COR-L47 (cell line): ENCODE measurements at places on chromosomes 7 and 10.

DNA sequence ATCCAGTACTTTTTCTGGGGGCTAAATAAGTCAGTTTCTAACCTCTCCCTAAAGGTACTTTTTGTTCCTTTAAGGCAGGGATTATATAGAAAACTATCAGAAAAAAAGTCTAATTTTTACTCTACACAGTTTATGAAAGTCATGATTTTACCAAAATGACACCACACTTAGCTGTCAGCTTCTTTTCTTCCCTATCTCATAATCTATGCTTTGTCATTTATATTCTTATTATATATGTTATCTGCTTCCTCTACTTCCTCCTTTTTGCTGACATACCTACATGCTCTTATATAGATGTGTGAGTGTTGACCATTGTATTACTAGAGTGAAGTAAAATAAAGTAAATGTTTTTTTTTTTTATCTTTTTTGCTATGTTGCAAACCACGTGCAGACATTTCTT is 203.9 kb upstream of the CHRM2 start:
- DNase-seq, result no peak

DNA sequence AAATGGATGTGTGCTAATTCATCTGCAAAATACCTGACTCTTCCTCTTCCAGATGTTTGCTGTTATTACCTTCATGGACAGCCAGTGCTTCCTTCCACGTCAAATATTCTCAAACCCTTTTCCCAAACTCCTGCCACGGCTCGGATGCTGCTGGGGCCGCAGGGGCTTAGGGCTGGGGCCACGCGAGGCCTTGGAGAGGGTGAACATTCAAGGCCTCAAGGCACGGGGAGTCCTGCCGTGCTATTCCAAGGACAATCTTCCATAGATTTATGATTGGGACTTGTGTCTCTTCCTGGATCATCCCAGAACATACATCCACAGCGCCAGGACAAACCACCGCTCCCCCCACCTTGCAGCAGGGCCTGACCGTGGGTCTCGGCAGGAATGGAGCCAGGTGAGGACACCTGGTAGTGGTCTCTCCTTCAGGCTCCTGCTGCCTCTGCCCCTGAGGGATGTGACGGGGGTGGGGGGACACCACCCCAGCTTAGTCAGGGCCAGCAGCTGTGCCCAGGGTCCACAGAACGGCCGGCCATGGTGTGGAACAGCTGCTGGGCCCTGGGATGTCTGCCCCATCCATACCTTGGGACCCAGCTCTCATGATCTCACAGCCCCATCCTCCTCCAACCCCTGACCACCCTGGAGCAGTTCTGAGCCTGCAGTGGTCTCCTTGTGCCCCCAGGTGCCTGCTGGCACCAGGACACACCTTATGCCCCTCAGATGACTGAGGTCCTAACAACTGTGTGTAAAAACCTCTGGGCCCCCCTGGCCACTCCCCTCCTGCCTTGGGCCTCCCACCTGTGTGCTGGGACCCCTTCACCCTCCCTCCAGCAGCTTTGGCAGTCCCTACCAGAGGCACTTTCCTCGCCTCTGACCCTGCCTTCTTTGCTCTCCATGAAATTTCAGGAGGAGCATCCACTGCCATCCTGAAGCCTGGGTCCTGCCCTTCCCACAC is 16.7 kb downstream of the VIPR2 start:
- DNase-seq, result no peak

GRCh38 chr7:16708511-16708910 is 45.0 kb upstream of the TSPAN13 start:
- no peak for DNase-seq

- no peak for DNase-seq
These were observed 11.3 kb downstream of the MTG1 start for GRCh38 chr10:133405272-133405671.

GRCh38 chr10:101644002-101644401 is 51.0 kb downstream of the FBXW4 start:
- peak; percentile 60 for DNase-seq

- DNase-seq, result no peak
These were observed 1125.7 kb downstream of the XPNPEP1 start for GRCh38 chr10:108797573-108797972.

GRCh38 chr10:33041783-33042437 is 83.9 kb upstream of the ITGB1 start:
- DNase-seq, result no peak

DNA sequence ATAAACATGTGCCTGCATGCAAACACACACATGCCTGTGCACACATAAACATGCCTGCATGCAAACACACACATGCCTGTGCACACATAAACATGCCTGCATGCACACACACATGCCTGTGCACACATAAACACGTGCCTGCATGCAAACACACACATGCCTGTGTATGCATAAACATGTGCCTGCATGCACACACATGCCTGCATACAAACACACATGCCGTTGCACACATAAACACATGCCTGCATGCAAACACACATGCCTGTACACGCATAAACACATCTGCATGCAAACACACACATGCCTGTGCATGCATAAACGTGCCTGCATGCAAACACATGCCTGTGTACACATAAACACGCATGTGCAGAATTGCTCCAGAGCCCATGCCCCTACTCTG is 22.4 kb downstream of the NKX6-2 start:
- no peak for DNase-seq

DNA sequence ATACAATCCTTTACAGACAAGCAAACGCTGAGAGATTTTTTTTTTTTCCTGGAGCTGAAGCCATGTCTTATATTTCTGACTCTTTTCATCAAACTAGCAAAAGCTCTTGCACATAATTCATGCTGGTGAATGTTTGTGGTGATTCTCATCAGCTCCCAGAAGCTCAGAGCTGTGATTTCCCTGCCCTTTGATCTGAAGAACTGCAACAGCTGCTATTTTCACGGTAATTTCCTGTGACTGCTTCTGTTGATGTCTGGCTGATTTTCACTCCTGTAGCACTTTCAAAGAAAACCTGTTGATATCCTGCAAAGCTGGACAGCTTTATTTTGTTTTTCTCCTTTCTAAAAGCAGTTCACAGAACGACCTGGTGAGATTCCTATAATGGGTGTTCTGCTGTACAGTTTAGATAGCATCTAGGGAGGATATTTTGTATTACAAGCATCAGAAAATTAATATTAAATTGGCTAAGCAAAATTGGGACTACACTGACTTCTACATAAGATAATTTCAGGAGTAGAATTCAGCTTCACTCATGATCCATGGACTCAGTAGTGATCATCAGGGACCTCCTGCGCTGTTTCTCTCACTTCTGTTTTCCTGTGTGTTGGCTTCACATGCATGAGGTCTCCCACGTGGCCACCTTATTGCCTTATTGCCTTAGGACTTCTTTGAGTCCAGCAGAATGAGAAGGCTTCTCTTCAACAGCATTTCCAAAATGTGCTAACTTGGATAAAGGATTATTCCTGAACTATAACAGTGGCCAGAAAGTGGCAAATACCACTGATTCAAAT is 1111.6 kb upstream of the SORCS1 start:
- DNase-seq, result no peak

- no peak for DNase-seq
These were observed 64.5 kb downstream of the PDIA4 start for GRCh38 chr7:148963583-148964482.

DNA sequence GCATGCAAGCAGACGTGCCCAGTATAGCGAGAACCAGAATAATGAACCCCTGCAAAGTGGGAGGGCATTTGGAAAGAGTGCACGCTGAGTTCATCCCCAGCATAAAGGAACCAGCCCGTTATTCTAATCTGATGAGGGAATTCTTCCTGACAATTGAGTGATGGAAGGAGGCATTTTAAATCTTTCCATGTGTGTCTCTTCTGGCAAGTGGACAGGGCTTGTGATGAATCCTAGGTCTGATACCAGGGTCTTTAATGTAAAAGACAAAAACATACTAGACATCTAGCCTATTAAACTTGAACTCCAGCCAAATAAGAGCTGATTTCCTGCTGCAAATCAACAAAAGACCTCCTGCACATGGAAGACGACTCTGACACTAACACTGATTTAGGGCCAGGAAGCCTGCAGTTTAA is 301.2 kb downstream of the DPP6 start:
- DNase-seq, result peak; percentile 57

DNA sequence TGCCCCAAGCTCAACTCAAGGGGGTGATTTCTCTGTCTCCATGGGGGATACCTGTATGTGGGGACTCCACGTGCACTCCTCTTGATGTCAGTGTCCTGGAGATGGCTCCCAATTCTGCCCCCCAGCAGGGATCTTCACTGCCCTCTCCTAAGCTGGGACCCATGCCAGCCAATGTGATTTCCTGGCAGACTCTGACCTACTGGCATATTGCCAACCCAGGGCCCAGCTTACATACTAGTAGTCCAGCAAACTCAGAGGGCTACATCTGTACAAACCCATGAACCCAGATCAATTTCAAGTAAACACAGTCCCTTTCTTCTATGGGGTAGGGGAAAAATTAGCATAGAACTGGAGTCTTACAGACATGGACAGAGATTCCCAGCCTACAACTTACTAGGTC is 26.2 kb upstream of the BMPR1A start:
- peak; percentile 27 for DNase-seq

DNA sequence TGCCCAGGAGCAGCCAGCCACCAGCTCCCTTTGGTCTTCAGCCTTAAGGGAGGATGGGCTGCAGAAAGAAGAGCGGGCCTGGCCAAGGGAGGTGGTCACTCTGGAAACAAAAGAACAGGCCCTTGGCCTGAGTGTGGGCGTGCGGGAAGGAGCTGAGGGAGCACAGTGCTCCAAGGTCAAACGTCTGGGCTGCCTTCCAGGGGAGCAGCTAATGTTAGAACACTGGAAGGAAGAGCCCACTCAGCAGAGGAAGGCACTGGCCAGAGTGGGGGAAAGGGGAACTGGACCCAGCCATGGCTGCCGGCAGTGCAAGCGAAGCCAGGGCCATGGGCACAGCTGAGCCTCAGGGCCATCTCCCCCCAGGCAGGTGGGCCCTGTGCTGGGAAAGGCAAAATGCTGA is 42.7 kb downstream of the FAM53B start:
- DNase-seq, result no peak

- peak; percentile 3 for DNase-seq
These were observed 531.1 kb upstream of the STEAP1 start for GRCh38 chr7:89623018-89623672.

GRCh38 chr10:43118631-43119415 is 19.4 kb upstream of the CSGALNACT2 start:
- DNase-seq, result no peak

DNA sequence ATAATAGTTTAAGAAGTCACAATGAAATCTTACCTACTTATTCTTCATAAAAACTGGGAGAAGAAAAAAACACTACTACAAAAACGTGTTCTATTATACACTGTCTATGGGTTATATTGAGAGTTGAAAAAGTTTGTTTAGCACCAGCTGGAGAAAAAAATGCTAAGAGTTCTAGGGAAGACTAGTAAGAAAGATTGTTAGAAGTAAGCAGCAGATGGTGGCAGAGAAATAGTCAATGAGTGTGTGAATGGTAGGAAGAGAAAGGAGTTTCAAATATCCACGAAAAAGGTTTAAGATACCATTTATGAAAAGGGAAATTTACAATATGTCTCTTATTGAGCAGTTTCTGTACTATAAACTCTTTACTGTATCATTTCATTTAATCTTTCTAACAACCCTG is 124.7 kb downstream of the NRBF2 start:
- no peak for DNase-seq

DNA sequence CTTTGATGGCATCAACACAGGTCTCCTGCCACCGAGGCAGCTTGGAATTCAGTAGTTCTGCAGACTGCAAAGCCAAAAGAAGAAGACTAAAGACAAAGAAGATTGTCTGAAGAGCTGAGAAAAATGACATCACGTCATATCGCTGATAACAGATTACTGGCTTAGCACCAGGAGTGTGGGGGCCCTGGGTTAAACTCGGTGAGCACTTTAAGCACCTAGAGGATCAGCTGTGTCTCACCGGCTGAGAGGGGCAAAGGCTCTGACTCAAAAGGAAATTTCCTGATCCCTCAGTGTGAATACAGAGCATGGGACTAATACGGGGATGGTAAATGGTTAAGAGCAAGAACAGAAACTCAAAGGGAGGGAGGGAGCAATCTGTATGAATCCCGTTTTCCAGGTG is 30.7 kb downstream of the BRI3 start:
- DNase-seq, result no peak

- no peak for DNase-seq
These were observed 591.9 kb upstream of the MGMT start for GRCh38 chr10:128875030-128875744.

DNA sequence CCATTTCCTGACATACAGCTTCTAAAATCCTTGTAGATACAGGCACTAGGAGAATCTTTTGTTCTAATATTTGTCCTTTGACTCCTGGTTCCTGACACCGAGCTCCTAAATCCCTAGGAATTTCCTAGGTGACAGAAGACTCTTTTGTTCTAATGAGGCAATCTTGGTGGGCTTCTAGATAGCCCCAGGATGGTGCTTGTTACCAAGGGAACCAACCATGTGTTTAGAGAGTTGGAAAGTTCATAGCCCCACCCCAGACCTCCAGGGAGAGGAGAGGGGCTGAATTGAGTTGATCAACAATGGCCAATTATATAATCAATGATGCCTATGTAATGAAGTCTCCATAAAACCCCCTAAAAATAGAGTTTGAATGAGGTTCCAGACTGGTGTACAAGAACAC is 145.1 kb downstream of the JMJD1C start:
- no peak for DNase-seq

DNA sequence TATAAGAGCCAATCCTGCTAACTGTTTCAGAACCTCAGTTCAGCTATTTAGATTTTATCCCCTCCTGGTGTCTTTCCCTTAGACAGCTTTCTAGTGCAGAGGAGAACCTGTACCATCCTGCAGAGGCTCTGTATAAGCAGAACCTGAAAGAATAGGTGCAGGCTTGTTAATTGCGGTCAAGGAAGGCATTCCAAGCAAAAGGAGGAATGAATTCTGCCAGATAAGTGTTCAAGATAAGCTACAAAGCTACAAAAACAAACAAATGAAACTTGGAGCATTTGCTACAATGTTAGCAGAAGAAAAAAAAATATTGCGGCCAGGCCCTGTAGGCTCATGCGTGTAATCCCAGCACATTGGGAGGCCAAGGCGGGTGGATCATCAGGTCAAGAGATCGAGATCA is 32.6 kb upstream of the AGMO start:
- no peak for DNase-seq

- no peak for DNase-seq
These were observed 1216.5 kb upstream of the AUTS2 start for GRCh38 chr7:68381731-68382130.

- DNase-seq, result no peak
These were observed 13.1 kb upstream of the GOT1 start for GRCh38 chr10:99443500-99443899.

GRCh38 chr7:140079121-140079536 is 16.4 kb upstream of the PARP12 start:
- DNase-seq, result no peak

DNA sequence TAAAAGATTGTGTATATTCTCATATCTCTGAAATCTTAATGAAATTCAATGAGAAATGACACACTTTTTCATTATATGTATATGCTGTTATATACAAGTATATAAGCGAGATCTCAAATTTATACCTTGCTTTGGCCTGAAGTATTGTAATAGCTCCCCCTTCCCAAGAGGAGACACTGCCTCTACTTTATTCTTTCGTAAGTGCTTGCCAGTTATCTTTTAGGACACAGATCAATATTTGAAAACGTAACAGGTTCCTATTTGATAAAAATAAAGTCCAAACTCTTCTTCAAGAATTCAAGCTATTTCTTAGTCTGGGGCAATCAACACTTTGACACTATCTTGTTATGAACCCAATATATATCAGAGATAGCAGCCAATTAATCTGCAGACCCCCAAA is 24.9 kb downstream of the WASL start:
- DNase-seq, result no peak
